Astrocyte of the cerebellum (primary cell): ENCODE measurements at places on chromosomes 4 and X.

- DNase-seq: peak; percentile 80
Observed at GRCh38 chrX:108186811-108187210, 95.2 kb downstream of the ATG4A start.

GRCh38 chr4:77959566-77960338 is 97.1 kb downstream of the MRPL1 start:
- DNase-seq: peak; percentile 51

DNA sequence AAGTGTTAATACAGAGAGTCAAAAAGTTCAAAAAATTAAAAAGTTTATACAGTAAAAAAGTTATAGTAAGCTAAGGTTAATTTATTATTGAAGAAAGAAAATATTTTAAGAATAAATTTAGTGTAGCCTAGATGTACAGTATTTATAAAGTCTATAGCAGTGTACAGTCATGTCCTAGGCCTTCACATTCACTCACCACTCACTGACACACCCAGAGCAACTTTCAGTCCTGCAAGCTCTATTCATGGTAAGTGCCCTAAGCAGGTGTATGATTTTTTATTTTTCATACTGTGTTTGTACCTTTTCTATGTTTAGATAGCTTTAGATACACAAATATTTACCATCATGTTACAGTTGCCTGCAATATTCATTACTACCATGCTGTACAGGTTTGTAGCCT is 108.9 kb downstream of the FHIP1A start:
- no peak for DNase-seq

- no peak for DNase-seq
Observed at GRCh38 chr4:179941911-179942310, 2301.3 kb upstream of the TENM3 start.

GRCh38 chrX:50638123-50638522 is 167.5 kb upstream of the DGKK start:
- no peak for DNase-seq

DNA sequence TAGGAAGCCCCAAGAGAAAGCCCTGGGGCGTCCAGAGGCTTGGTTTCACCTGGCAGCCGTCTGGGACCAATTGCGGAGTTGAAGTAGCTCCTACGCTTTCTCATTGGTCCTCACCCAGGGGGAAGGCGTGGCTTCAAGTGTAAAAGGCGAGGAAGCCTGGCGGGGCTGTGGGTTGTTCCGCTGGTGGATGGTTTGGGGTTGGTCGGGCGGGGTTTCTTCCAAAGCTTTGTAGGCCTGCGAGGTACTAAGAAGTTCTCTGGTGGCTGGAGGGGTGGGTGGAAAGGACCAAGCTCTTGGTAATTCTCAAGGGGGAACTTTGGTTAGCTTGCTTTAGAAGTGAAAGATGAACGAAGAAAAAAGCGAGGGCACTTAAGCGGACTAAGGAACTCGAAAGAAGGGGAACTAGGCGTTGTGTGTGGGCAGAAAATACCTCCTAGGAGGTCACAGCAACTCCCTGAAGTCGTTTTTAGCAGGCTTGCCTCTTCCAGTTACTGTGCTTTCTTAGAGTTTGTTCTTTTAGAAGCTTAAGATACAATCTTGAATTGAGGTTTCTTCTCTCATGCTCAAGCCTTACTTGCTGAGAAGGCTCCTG is 36.6 kb downstream of the CCNG2 start:
- DNase-seq: no peak

DNA sequence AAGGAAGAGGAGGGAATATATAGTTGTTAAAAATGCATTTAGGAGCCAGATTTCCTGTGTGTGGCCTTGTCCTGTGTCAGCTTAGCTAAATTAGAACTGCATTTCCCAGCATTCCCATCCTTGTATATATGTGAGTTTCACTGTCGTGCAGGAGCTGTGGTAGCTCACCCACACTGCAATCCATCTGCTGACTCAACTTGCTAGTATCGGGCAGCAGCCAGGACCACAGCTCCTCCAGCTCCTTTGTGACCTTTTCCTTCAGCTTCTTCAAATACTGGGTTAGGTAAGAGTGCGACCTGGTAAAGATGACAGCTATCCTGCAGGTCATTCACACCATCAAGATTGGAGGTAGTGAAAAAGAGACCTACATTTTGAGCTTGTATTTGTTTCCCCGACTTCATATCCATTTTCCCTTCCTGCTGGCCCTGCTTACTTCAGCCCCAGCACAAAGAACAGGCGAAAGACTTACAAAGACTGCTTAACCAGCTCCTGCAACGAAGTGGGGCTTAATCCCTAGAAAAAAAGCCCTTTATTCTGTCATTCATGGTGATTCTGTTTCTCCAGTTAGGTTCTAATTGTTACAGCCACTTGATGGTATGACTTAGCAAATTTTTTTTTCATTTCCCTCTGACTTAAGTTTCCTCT is 11.4 kb downstream of the ASIC5 start:
- DNase-seq: no peak

- no peak for DNase-seq
Observed at GRCh38 chr4:38930204-38930603, 62.6 kb downstream of the FAM114A1 start.

GRCh38 chr4:122525865-122526264 is 69.3 kb upstream of the IL2 start:
- no peak for DNase-seq

DNA sequence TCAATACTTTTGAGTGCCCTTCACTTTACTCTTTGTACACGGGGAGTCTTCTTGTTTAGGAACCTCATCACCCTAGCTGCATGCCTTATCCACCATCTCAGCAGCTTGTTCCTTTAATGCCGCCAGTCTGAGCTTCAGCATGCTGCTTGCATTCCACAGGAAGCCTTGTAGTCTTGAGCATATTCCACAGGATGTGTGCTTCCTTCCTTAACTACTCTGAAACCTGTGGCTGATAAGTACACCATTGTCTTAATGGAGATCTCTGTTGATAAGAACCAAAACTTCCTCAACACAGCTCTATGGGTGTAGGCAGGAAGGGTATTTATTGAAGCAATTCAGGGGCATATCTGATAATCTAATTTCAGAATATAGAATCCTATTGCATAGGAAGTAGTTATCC is 24.4 kb upstream of the CCNI start:
- DNase-seq: no peak

DNA sequence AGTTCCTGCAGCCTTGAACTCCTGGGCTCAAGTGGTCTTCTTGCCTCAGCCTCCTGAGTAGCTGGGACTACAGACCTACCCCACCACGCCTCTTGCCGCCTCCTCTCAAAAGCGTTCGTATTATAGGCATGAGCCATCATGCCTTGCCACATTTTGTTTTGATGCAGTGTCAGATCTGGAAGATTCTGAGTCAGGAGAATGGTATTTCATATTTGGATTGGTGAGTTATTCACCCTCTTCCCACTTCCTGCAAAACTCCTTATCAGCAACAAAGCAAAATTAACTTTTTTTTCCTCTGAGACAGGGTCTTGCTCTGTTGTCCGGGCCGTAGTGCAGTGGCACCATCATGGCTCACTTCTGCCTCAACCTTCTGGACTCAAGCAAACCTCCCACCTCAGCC is 29.6 kb downstream of the REST start:
- peak; percentile 32 for DNase-seq

- no peak for DNase-seq
Observed at GRCh38 chr4:5237086-5237660, 185.9 kb downstream of the STK32B start.

GRCh38 chr4:46441136-46441859 is 51.4 kb upstream of the GABRA2 start:
- DNase-seq: peak; percentile 4

DNA sequence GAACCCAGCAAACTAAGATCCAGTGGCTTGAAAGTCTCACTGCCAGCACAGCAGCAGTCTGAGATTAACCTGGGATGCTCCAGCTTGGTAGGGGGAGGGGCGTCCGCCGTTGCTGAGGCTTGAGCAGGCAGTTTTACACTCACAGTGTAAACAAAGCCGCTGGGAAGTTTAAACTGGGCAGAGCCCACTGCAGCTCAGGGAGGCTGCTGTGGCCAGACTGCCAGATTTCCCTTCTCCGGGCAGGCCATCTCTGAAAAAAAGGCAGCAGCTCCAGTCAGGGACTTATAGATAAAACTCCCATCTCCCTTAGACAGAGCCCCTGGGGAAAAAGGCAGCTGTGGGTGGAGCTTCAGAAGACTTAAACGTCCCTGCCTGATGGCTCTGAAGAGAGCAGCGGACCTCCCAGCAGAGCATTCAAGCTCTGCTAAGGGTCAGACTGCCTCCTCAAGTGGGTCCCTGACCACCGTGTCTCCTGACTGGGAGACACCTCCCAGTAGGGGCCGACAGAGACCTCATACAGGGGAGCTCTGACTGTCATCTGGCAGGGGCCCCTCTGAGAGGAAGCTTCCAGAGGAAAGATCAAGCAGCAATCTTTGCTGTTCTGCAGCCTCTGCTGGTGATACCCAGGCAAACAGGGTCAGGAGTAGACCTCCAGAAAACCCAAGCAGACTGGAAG is 45.1 kb upstream of the CDX4 start:
- DNase-seq: no peak

DNA sequence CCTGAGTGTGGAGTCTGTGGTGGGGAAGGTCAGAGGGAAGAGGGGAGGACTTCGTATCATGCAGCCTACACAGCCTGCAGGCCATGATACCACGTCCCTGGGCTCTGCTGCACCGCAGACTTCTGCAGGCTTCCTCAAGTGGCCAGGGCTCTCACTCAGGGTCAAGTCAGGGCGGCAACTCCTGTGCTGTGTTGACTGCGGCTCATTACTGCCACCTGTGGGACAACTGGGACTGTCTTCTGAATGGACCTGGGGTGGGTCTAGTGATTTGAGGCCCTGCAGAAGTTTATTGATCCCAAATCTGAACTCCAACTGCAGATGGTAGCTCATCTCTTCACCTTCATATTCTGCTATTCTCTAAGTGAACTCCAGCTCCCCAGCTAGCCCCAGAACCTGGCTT is 167.1 kb downstream of the NSUN7 start:
- DNase-seq: no peak

GRCh38 chr4:14446311-14446710 is 556.0 kb upstream of the CPEB2 start:
- DNase-seq: peak; percentile 12

- no peak for DNase-seq
Observed at GRCh38 chr4:147625733-147626132, 8.5 kb downstream of the TMEM184C start.

GRCh38 chrX:55919367-55920221 is 202.0 kb downstream of the RRAGB start:
- DNase-seq: no peak

DNA sequence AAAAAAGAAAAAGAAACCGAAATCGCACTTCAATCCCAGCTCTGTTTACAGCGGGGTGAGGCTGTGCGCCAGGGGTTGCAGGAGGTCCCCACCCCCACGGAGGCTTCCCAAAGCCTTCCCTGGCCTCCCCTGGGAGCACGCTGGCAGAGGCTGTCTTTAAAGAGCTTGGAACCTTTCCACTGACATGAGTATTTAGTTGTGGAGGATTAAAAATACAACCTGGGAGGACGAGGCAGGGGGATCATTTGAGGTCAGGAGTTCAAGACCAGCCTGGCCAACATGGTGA is 69.1 kb downstream of the PPP2R2C start:
- no peak for DNase-seq

- no peak for DNase-seq
Observed at GRCh38 chr4:37725718-37726117, 39.5 kb upstream of the RELL1 start.

- DNase-seq: no peak
Observed at GRCh38 chrX:115013705-115014104, 3.7 kb downstream of the IL13RA2 start.

GRCh38 chrX:20350596-20350995 is 83.9 kb upstream of the RPS6KA3 start:
- no peak for DNase-seq

DNA sequence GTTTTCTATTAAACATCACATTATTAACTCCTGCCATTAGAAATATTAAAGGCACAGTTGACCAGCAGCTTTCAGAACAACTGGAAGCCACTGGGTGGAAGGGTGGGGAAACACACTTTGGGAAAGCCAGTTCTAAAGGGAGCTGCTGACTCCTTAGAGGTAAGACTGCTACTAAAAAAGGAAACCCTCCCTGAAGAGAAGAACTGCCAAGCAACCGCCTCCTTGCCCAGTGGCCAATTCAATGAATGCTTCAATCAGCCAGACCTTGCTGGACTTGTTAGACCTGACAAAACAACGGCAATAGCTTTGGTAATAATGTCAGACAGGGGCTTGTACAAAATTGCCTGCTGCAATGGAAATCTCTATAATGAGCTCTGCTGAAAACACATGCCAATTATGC is 15.6 kb downstream of the OPHN1 start:
- no peak for DNase-seq

- DNase-seq: no peak
Observed at GRCh38 chr4:35526456-35526855, 717.9 kb downstream of the ARAP2 start.

DNA sequence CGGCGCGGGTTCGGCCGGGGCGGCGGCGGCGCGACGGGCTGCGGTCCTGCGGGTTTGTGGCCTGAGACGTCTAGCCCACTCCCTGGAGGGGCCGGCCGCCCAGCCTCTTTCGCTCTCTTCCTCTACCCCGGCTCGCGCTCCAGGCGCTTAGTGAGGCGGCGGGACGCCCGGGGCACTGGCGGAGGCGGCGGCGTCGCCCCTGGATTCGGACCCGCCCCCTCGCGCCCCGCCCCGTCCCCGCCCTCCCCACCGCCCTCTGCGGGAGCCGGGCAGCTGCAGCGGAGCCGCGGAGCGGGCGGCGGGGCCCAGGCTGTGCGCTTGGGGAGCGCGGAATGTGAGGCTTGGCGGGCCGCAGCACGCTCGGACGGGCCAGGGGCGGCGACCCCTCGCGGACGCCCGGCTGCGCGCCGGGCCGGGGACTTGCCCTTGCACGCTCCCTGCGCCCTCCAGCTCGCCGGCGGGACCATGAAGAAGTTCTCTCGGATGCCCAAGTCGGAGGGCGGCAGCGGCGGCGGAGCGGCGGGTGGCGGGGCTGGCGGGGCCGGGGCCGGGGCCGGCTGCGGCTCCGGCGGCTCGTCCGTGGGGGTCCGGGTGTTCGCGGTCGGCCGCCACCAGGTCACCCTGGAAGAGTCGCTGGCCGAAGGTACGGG is at the start of gene BMP2K:
Gene BMP2K, plus strand, starts transcription at position 272 of the 650 bp plus-strand sequence. Its CDS starts 194 bp downstream, at position 466.
- peak; percentile 38 for DNase-seq

GRCh38 chrX:120224388-120224787 is 26.2 kb upstream of the ZBTB33 start:
- DNase-seq: no peak

DNA sequence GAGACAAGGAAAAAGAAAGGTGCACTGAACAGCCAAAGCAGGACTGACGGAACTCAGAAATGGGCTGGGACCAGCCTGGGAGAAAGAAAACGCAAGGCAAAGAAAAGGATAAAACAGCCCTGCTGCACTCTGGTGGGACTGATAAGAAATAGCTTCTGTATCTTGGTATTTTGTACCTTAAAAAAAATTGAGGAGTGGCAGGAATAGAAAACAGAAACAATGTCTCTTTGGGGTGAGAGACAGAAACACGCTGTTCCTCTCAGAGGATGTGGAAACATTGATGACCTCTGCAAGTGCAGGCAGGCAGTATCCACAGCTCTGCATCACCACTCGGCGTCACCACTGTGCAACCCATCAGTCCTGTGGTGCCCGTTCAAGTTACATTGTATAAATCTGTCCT is 152.5 kb upstream of the SPRY1 start:
- no peak for DNase-seq

GRCh38 chr4:5562476-5562875 is 145.9 kb downstream of the EVC2 start:
- DNase-seq: no peak
